ENCODE measurements at places on chromosomes 3 and 15. TPM values are rescaled to one million over a fixed set of nuclear protein-coding genes. Genes with fewer than 3 reads are reported as not detected.
A peak's percentile ranks its signal among the peaks of the same experiment; 100 is the strongest.

GRCh38 chr15:58182460-58183163 lies 44.4 kb downstream of the AQP9 start:
- H3K27me3 ChIP-seq: peaks cover 28% of the 10 kb centered on the region
- peak; percentile 39 for DNase-seq
- no peaks in the 10 kb centered on the region for H3K36me3 ChIP-seq
- no peak overlapping the region for H3K4me3 ChIP-seq

DNA sequence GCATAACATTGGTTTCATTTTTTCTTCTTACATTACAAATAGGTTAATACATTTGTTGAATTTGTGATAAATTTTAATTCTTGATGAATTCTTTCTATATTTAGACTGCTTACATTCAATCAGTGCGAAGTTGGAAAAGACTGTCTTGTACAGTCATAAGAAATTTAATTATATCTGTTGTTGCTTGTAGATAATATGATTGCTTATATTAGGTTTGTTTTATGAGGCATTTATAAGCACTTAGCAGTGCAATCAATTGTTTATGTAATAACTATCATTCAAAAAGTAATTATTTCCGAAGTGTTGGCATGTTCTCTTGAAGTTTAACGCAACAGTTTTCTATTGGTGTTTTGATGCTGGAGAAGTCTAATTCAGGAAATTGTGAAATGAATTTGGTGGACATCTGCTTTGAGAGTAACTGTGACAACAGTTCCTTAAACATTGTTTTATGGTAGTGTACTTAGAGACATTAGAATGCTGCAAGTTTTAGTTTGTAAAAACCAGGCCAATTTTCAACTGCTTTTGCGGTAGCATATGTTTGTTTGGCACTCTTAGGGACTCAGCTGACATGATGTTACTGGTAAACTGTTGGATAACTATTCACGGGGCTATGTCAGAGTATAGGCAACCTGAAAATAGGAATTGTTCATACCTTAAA lies 99.7 kb downstream of the NAALADL2 start:
- H3K4me3 ChIP-seq: no peak overlapping the region
- H3K36me3 ChIP-seq: no peaks in the 10 kb centered on the region
- no peaks in the 10 kb centered on the region for H3K4me1 ChIP-seq
- no peak overlapping the region for H3K27ac ChIP-seq

DNA sequence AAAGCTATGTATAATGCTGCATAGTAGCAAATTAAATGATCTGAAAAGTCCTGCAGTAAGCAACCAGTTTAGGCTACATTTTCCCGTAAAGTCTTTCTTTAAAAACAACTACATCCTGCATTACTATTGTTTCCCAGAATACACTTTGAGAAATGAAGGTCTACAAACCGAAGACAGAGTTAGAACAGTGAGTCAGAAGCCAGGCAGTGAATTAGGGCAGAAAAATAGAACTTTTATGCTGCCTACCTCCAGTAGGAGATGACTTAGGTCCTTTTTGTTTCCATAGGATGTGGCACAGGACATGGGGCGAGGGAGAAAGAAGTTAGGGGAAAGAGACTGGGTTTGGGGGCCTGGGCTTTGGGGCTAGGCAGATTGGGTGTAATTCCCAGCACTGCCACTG lies 127.3 kb downstream of the PPM1L start:
- DNase-seq: no peak
- H3K36me3 ChIP-seq: no peaks in the 10 kb centered on the region
- no peak overlapping the region for H3K4me3 ChIP-seq
- no peaks in the 10 kb centered on the region for H3K4me1 ChIP-seq
- H3K27me3 ChIP-seq: no peaks in the 10 kb centered on the region

The NUSAP1 gene
- total RNA-seq: 205 TPM

- no peak overlapping the region for H3K4me3 ChIP-seq
- no peak overlapping the region for H3K27ac ChIP-seq
- peaks cover 5% of the 10 kb centered on the region for H3K4me1 ChIP-seq
Measured at GRCh38 chr3:119645813-119646212, 14.6 kb downstream of the POPDC2 start.

The HYAL3 gene
- 7.0 TPM for total RNA-seq

The IGSF11 gene
- total RNA-seq: 1.9 TPM

GRCh38 chr15:58506064-58506490 lies 74.3 kb downstream of the LIPC start:
- H3K27me3 ChIP-seq: no peaks in the 10 kb centered on the region
- no peak for DNase-seq
- no peak overlapping the region for H3K4me3 ChIP-seq
- H3K27ac ChIP-seq: peak overlapping the region; percentile 65

The SLC22A14 gene
- 0.17 TPM for total RNA-seq

DNA sequence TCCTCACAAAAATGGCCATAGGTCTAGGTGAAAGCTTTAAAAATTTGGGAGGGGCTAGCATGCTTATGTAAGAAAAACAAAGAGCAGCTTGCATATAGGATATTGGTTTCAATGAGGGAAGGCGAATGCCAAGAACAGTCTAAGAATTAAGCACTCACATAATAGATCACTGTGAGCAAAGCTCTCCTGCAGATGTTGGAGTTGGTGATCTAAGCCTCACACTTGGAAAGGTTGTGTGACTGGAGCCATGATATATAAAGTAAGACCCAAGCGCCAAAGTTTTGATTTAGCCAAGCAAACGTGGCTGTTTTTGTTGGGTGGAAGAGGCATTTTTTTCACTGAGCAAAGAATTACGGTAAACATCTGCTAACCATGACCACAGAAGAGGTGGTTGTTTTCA lies 237.5 kb downstream of the FOXP1 start:
- peaks cover 37% of the 10 kb centered on the region for H3K36me3 ChIP-seq
- no peak for DNase-seq
- H3K27ac ChIP-seq: no peak overlapping the region
- H3K4me1 ChIP-seq: peaks cover 21% of the 10 kb centered on the region
- no peak overlapping the region for H3K4me3 ChIP-seq
- H3K27me3 ChIP-seq: no peaks in the 10 kb centered on the region

All from activated naive CD8-positive, alpha-beta T cell treated with anti-CD3 and anti-CD28 coated beads, Interleukin-2, amount 10 ng/mL, durations not matched to agents 7 days and 5 days (primary cell).